Activated T-helper 1 cell treated with anti-CD3 and anti-CD28 coated beads, Interleukin-12 subunit alpha, Interleukin-12 subunit beta, Interleukin-2, Interleukin-4 antibody, amounts not matched to agents 30 ng/mL and 10 ng/mL and 1 ng/mL, durations not matched to agents 14 hours and 24 hours and 36 hours (primary cell): ENCODE measurements at places on chromosomes 7 and 10. TPM values are rescaled to one million over a fixed set of nuclear protein-coding genes. Genes with fewer than 3 reads are reported as not detected.
A peak's percentile ranks its signal among the peaks of the same experiment; 100 is the strongest.

SLC39A12 gene
- not detected in 2 replicates for total RNA-seq

BAMBI gene
- total RNA-seq, result 0.23 and 0.81 TPM in 2 replicates

CALU gene
- total RNA-seq, result 52.8 and 59.2 TPM in 2 replicates

DNA sequence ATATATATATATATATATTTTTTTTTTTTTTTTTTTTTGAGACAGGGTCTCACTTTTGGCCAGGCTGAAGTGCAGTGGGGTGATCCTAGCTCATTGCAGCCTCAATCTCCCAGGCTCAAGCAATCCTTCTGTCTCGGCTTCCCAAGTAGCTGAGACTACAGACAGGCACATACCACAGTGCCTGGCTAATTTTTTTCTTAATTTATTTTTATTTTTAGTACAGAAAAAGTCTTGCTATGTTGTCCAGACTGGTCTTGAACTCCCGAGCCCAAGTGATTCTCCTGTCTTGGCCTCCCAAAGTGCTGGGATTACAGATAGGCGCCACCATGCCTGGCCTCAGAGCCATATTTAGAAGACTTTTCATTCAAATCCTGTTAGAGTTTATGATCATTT lies 79.6 kb downstream of the PRTFDC1 start:
- H3K27ac ChIP-seq, result no peak overlapping the region
- no peaks in the 10 kb centered on the region for H3K27me3 ChIP-seq
- H3K4me1 ChIP-seq, result peaks cover 6% of the 10 kb centered on the region
- no peak for DNase-seq
- peaks cover 5% of the 10 kb centered on the region for H3K36me3 ChIP-seq

DNA sequence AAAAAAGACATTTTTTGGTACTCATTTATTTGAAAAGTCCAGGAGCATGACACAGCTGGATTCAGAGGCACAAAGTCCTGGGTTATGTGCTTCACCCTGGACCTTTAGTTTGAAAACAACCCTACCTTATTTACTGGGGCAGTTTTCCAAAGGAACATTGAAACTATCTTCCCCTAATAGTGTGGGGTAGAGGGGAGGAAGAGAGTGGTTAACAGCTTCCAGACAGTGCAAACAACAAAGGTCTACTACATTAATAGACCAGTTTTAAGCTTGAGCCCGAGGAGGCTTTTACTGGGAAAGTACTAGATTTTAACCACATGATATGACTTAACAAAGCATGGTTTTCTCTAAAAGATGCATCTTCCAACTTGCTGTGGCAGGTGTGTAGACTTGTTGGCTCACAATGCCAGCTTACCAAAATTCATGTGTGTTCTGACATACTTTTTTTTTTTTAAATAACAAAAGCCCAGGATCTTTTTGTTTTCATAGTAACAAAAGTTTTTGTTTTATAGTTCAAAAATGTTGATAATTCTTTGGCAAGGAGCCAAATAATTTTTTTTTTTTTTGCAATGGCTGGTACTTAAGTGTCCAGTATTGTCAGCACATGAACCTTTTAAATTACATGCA lies 1.8 kb downstream of the GSTO1 start:
- H3K27me3 ChIP-seq, result no peaks in the 10 kb centered on the region
- H3K36me3 ChIP-seq, result peaks cover 47% of the 10 kb centered on the region
- peak overlapping the region; percentile 96 for H3K4me3 ChIP-seq
- DNase-seq, result no peak
- H3K4me1 ChIP-seq, result peaks cover 70% of the 10 kb centered on the region
- H3K27ac ChIP-seq, result peak overlapping the region; percentile 96

DNA sequence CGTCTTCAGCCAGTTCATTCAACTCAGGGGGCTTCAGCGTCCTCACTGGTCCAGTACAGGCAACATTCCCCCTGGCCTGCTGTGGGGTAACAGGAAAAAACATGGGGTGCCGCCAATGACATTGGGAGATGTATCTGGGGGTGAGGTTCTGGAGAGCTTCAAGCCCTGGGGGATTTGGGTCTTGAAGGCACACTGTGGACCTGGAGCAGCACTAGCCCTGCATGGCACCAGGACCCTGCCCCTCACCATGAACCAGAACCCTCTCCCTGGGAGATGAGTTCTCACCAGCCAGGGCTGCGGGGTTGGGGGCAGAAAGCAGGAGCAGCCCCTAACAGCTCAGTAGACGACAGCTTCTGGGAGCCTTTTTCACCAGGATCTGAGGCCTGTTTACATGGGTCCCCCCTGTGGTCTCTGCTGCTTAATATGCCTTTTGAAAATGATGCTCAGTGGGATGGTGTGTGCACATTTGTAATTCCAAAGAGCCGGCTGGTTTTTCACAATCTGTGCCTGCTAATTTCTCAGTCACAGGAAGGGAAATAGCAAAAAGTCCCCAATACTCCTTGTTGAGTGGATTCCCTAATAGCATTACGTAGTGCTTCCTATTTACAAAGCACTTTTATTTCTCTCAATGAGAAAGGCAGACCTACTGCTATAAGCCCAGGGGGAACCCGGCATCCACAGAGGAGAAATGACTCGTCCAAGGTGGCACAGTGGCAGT lies 509.5 kb downstream of the RPS24 start:
- H3K4me3 ChIP-seq, result no peak overlapping the region
- H3K4me1 ChIP-seq, result peaks cover 26% of the 10 kb centered on the region
- DNase-seq, result no peak

- H3K4me3 ChIP-seq, result no peak overlapping the region
- no peak overlapping the region for H3K27ac ChIP-seq
- peaks cover 6% of the 10 kb centered on the region for H3K4me1 ChIP-seq
- no peak for DNase-seq
- no peaks in the 10 kb centered on the region for H3K36me3 ChIP-seq
These were observed 1.8 kb upstream of the STEAP2 start for GRCh38 chr7:90209776-90210175.

DNA sequence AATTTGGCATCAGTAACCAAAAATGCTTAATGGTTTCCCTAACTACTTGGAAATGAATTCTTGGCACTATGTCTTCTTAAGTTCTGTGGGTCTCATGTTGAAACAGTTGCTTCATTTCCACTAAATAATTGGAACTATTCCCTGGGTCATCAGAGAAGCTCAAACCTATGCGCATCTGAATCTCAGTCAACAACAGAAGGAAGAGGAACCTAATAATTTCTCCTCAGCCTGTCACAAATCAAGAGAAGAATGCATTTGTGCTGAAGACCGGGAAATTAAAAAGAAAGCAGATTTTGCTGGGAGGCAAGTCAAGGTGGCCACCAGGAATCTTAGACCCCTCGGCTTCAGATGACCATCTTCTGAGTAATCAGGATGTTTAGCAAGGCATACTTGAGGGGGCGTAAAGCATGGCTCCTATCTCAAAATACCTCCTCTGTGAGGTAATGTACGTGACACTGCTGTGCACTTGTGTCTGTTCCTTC lies 41.4 kb downstream of the TOMM7 start:
- peaks cover 18% of the 10 kb centered on the region for H3K27me3 ChIP-seq
- H3K36me3 ChIP-seq, result no peaks in the 10 kb centered on the region
- no peak overlapping the region for H3K4me3 ChIP-seq
- H3K27ac ChIP-seq, result no peak overlapping the region
- no peak for DNase-seq

GRCh38 chr10:124798364-124798763 lies 3.3 kb upstream of the ABRAXAS2 start:
- H3K27me3 ChIP-seq, result peaks cover 9% of the 10 kb centered on the region
- DNase-seq, result no peak
- no peak overlapping the region for H3K4me3 ChIP-seq
- H3K36me3 ChIP-seq, result no peaks in the 10 kb centered on the region

GRCh38 chr10:10987111-10987510 lies 30.6 kb upstream of the CELF2 start:
- peaks cover 18% of the 10 kb centered on the region for H3K27me3 ChIP-seq
- no peaks in the 10 kb centered on the region for H3K36me3 ChIP-seq
- H3K4me1 ChIP-seq, result no peaks in the 10 kb centered on the region

DNA sequence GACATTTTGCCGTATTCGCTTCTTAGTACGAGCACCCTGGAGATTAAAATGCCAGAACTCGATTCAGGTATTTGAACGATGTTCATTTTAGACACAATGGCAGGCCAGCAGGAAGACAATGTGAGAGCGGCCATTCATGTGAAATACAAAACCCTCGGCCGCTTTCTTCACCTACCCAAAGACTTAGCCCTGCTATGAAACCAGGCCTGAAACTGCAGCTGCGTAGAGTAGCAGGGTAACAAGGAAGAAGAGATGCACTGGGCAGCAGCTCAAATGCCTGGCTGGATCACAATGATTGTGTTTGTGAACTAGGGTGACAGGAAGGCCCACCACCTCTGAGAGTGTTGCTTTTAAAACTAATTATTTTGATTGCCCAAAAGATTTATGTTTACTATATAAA lies 234.8 kb downstream of the TRIL start:
- H3K4me3 ChIP-seq, result no peak overlapping the region
- H3K27ac ChIP-seq, result no peak overlapping the region
- no peak for DNase-seq
- H3K36me3 ChIP-seq, result no peaks in the 10 kb centered on the region
- peaks cover 2% of the 10 kb centered on the region for H3K27me3 ChIP-seq

GRCh38 chr10:124731551-124731950 lies 12.6 kb downstream of the FAM53B start:
- no peak overlapping the region for H3K27ac ChIP-seq
- DNase-seq, result no peak
- peaks cover 70% of the 10 kb centered on the region for H3K4me1 ChIP-seq
